ENCODE measurements at places on chromosomes 4 and X.

- DNase-seq, result no peak
Observed at GRCh38 chr4:57113870-57114269, 3.7 kb upstream of the IGFBP7 start.

- DNase-seq, result no peak
Observed at GRCh38 chr4:20359692-20360091, 108.0 kb downstream of the SLIT2 start.

- DNase-seq, result no peak
Observed at GRCh38 chr4:87986508-87986907, 11.0 kb downstream of the SPP1 start.

DNA sequence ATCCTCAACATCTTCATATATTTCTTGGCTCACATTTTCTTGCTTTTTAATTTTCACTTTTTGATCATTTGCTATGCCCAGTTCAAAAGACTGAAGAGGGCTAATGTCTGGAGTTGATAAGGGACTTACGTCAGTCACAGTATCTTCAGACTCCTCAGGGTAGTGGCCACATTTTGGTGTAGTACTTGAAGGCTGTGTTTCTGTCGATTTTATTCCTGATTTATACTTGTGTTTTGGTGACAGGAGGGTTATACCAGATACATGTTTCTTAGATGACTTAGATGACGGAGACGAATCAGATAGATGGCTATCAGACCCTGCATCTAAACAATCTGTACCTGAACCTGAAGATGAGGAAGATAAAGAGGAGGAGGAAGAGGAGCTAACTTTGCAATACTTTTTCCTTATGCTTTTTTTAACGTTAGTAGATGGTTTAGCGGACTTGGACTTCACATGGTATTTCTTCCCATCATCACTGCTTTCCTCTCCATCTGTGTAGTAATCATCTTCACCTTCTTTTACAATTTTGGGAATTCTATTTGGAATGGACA is 13.4 kb downstream of the CFAP97 start:
- no peak for DNase-seq

- no peak for DNase-seq
Observed at GRCh38 chr4:19063662-19064061, 1042.1 kb upstream of the LCORL start.

DNA sequence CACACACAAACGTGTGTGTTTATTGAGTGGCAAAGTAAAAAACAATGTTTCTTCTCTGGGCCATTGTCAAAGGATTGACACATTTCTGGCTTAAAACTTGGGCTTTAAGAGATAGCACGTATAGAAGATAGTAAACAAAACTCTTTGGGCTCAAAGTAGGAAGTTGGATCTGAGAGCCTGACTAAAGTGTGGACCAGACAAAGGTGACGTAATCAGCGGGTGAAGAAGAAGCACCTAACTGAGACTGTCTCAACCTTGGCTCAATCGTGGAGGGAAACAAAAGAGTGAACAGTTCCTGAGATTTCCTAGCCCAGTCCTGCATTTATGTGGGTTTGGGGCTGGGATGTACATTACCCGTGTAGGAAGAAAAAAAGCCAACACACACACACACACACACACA is 13.7 kb downstream of the PFKFB1 start:
- DNase-seq, result no peak

GRCh38 chr4:7190691-7191545 is 1.4 kb upstream of the SORCS2 start:
- no peak for DNase-seq

DNA sequence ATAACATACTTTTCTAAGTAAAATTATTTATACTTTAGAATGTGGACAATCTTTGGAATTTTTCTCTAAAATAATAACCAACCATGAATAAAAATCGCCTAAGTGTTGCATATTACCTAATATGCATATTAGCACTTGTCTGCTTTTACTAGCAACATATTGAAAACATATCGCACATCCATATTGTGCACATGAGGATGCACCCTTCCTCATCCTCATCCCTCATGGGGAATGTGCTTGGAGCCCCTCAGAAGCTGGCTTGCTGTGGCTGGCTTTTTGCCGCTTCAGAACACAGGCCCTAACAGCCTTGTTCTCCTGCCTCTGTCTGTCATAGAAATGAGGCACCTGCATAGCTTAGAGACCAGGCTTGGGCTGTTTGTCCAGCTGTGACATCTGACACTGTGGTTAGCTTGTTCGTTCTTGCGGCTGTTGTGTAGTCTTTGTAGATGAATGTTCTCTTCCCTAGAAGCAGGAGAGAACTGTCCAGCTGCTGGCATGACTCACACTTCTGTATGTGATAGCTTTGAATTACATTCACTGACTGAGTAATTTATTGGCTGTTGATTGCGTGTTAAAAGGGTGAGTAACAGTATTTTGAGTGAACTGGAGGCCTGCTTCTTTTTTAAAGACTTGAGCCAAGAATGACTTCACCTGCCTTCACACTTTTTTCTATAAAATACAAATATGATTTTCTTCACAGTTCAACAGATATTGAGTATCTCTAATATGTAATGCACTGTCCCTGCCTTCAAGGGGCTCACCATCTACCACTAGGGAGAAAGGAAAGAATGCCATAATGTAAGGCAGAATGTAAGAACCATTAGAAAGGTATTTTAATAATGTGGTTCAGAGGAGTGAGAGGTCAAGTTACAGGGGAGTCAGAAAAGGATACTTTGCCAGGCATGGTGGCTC is 81.9 kb downstream of the HMGB2 start:
- peak; percentile 82 for DNase-seq

DNA sequence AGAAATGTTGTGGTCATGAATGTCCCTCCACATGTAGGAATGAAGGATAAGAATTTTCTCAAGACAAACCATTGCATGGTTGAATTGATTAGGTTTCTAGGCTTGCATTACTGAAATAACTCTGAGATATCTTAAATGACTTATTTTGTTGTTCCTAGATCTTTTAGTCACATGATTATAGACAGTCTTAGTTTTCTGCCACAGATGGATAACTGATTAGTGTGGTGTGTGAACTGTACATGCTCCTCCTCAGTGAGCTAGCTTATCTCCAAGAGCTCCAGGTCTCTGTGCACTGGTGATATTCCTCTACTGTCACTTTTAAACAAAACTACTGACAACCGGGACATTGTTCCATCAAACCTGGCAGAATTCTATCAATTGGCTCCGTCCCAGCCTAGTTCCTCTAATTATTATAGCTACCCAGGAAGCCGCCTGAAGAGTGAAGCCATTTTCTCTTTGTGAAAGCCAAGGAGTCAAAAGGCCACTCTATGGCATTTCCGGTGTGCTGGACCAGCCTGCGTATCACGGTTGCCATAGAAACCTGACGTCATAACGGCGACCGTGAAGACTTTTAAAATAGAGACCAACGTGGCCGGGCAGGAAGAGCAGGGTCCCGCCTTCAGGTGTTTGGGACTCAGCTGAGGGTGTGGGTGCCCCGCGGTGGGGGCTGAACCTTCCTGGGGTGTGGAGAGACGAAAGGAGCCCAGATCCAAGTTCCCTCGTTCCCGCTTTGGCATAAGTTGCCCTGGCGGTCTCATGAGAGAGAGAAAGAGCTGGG is 28.1 kb downstream of the BEX3 start:
- peak; percentile 64 for DNase-seq

- no peak for DNase-seq
Observed at GRCh38 chrX:103220511-103221323, 5.8 kb downstream of the BEX4 start.

- no peak for DNase-seq
Observed at GRCh38 chrX:7240929-7241328, 93.0 kb upstream of the PUDP start.

DNA sequence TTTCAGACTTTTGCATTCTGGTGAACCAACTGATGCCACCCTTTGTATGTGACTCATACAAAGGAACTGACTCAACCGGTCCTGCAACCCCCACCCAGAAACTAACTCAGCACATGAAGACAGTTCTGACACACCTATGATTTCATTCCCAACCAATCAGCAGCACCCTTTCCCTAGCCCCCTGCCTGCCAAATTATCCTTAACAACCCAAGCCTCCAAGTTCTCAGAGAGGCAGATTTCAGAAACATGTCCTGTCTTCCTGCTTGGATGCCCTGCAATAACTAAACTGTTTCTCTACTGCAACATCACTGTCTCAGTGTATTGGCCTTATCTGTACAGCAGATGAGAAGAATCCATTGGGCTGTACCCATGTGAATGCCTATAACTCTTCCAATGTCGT is 284.7 kb downstream of the CAMK2D start:
- no peak for DNase-seq

DNA sequence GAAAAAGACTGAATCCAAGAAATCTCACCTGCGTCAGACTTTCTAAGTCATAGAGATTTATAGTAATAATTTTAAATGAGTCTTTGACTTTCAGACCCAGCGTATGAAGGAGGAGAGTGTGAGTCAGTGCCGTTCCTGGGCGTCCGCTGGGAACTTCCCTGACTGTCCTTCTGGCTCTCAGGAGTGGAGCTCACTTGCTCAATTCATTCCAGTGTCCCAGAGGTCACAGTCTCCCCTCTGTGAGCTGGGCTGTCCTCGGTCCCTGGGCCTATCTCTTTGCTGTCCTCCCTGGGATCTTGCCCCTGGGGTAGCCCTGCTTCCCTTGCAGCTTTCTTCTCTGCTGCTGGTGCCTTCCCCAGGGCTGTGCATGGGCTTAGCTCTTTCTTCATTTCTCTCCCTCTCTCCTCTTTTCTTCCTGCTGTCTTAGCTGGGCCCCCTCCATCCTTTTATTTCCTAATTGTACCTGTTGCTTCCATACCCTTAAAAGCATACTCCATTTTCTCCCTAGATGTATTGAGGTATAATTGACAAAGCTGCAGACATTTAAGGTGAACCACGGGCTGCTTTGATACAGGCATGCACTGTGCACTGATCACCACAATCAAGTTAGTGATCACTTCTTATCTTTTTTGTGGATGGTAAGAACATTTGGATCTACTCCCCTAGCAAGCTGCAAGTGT is 11.6 kb downstream of the SORBS2 start:
- DNase-seq, result no peak

- DNase-seq, result no peak
Observed at GRCh38 chr4:112007391-112007790, 137.9 kb upstream of the FAM241A start.

GRCh38 chrX:69538321-69538876 is 34.3 kb downstream of the NALF2 start:
- no peak for DNase-seq

DNA sequence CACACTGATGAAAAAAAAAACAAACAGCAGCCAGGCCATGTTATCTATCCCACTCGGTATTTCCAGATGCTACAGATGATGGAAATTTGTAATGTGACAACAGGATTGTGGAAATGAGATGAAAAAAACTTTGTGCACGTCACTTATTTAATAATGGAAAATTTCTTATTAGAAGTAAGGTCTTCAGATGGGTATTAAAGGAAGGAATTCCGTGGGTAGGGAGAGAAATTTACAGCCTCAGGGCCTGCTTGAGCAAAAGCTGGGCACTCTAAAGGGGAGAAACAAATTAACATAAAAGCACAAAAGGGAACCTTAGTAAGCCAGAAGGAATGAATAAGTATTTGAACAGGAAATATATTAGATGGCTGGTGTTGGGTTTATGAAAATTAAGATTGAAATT is 4.2 kb upstream of the PKD2 start:
- no peak for DNase-seq

DNA sequence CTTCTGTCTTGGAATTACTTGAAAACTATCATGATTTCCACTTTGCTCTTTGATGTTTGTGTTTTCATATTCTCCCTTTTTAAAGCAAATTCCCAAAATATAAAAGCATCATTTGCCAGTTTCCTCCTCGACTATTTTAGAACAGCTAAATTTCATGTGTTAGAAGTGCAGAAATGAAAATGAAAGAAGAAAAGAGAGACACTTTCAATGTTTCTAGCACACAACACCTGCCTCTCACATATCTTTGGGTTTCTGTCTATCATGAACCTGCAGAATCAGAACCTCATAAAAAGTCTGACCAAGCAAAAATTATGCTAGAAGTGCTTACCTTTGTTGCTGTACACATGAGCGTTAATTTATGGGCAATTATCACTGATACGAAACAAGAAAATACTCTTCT is 1.9 kb upstream of the NEUROG2 start:
- no peak for DNase-seq

DNA sequence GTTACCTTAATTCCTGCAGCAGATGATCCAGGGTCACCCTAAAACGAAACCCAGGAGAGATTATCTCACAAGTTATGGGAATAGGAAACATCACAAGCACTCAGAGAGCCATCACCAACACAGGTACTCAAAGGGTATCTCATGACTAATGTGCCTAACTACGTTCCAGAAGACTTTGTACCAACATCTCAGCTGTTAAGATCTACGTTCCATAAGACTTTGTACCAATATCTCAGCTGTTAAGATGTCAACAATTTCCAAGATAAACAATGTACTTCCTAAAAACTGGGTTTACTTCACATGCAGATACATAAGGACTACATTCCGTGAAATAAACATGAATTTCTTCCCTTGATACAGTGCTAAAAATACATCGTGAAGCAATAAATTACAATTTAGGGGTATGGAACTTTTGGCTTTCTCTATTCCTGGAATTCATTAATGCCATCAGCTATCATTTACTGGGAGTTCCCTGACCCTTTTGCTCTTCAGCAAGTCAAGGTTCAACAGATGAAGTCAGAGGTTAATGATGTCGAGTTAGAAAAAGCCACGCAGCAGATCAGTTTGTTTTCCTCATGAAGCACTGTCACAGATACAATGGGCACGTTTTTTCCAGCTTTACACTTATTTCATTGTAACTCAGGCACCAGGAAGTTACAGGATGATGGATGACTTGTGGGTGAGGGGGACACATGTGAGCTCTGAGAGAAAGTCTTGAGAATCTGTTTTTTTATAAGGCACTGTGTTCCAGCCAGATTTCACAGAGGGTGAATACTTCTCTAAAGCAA is 127.0 kb upstream of the ETNPPL start:
- DNase-seq, result no peak

DNA sequence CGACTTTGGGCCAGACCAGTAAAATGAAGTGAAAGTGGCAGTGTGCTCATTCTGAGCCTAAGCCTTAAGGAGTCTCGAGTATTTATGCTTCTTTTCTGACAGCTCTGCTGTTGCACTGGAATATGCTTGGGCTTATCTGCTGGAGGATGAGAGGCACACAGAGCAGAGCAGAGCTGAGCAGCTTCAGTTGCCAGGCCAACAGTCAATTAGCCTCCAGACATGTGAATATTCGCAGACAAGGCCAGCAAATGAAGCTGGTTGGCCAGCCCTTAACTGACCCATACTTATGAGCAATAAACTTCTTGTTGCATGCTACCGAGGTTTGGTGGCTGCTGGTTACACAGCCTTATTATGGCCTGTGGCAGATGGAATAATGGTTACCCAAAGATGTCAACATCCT is 203.0 kb upstream of the GEMIN8 start:
- DNase-seq, result no peak
